ENCODE measurements at places on chromosomes 6 and 20.

DNA sequence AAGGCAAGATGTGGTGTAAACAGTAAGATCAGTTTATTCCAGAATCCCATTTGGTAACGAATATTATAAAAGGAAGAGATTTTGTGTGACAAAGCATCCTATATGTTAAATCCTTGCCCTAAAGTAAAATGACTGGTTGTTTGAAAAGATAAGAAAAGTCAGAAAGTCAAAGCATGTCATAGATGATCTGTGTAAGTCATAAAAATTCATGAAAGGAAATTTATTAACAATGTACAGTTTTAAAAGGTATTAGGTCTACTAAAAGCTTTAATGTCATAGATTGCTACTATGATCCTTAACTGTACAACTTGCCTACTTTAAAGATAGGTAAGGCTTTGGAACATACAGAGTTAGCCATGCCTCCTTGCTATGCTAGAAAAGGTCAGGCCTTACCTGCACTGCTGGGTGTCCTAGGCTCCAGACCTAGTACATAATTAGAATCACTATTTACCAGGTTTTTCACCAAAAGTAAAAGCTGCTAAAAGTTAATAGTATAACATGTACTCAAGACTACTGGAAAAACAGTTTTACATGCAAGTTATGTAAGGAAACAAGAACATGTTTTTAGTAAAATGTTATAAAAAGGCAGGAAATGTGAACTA, 1090.1 kb upstream of the ADGRB3 start:
- no peak for DNase-seq

GRCh38 chr20:18057994-18058349, 256 bp upstream of the OVOL2 start:
- no peak for DNase-seq

DNA sequence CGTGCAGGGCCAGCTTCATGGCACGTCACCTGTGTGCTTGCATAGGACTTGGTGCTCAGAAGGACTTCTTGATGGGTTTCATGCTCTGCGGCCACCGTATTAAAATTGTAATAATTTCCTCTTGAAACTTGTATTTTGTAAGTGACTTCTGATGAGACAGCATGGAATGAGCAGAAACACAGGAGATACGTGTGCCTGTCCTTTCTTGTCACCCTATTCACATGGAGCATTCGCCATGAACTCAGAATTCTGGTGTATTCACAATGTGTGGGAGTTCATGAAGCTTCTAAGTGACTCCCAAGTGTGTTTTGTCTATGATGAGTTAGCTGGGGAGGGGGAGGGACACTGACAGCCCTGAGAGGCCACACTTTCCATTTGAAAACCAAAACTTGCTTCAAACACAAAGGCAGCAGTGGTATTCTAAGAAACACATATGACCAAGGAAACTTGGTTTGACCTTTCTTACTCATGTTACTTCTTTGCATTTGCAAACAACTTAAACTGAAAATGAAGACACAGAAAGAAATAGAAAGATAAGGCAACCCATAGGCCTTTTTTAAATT, 92.1 kb upstream of the NEDD9 start:
- no peak for DNase-seq

DNA sequence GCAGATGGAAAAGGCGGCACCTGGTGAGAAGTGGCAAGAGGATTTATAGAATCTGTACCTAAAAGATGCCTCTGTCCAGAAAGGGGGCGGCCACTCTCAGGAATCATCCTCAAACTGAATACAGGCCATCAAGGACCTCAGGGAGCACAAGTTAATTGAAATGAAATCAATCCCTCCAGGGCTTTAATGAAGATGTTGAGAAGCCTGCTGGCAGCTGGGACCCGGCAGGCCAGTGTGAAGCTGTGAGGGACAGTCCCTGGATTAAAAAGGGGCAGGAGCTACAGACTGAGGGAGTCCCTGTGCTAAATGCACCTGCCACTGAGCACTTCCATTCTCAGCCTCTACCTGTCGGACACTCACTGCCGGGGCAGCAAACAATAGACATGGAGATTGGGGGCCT, 107.7 kb upstream of the GGTLC1 start:
- DNase-seq: no peak

GRCh38 chr6:148389086-148389485, 46.4 kb downstream of the SASH1 start:
- no peak for DNase-seq

GRCh38 chr6:17883665-17884497, 103.6 kb downstream of the KIF13A start:
- DNase-seq: no peak

Measured in activated CD4-positive, CD25-positive, alpha-beta regulatory T cell (primary cell).